Choroid plexus epithelial cell (primary cell): ENCODE measurements at places on chromosomes 4 and X.

DNA sequence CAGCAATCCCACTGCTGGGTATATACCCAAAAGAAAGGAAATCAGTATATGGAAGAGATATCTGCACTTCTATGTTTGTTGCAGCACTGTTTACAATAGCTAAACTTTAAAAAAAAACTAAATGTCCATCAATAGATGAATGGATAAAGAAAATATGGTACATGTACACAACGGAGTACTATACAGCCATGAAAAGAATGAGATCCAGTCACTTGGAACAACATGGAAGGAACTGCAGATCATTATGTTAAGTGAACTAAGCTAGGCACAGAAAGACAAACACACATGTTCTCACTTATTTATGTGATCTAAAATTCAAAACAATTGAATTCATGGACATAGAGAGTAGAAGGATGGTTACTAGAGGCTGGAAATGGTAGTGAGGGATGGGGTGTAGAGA, 400.7 kb downstream of the ZNF674 start:
- DNase-seq: no peak

DNA sequence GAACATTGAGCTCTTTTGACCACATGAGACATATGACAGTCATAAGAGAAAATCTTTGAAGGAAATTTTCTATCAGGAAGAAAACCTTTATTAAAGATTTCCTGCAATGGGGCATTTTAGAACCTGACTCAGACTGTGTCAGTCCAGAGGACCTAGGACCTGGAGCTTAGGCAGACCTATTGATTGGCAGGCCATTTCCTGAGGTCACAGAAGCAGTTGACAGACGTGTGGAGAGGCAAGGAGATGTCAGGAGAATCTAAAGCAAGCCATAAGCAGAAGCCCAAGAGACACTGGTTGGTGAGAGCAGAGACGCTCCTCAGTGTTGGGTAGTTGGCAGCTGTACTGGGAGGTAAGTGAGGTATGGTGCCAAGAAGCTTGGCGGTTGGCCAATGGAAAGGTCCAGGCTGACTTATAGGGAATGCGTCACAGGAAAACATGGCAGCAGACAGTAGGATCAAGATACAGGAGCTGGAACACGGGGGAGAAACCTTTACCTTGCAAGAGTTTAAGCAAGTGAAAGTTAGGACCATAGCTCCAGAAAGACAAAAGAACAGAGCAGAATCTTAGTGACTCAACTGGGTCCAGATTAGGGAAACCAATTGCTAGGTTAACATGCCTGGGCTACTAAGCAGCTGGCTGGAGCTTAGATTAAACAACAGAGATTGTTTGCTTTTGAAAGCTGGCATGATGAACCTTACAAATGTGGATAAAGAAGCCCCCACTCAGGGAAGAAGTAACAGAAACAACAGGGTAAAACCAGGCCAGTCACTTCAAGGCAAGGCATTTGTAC, 18.6 kb downstream of the PALLD start:
- no peak for DNase-seq

DNA sequence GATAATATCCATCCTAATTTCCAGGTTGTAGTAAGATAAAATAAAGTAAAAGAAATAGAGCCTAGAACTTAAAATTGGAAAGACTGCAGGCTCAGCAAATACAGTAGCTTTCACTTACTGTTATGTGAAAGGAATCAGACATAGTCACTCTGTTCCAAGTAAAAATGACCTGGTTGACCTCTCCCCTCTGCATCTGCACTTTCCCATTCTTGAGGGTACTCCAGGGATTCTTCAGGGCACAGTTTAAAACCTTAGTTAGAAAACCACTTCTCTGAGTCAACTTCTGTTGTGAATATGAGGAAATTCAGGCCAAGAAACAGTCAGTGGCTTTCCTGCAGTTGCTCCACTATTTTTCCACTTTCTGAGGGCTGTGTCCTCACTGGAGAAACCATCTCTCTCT, 42.9 kb downstream of the FRAS1 start:
- DNase-seq: peak; percentile 7

DNA sequence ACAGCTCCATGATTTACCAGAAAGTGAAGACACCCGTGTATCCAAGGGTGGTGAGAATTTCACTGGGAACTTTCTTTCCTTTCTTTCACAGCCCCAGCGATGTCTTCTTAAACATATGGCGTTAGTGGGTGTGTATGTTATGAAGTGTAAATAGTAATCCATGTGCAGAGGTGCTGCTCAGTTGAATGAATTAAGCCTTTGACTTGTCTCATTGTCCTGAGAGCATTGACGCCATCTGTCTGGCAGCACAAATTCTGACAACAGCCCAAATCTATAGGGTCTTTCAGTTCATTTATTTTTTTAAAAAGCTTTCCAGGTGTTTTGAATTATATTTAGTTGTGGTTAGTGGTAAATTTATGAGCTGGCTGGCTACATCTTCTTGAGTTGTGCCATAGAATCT, 69.4 kb downstream of the CLCN5 start:
- no peak for DNase-seq
